ENCODE measurements at places on chromosomes 5 and 9.

GRCh38 chr9:35729700-35730485 is 2.1 kb downstream of the TLN1 start:
- DNase-seq: no peak

DNA sequence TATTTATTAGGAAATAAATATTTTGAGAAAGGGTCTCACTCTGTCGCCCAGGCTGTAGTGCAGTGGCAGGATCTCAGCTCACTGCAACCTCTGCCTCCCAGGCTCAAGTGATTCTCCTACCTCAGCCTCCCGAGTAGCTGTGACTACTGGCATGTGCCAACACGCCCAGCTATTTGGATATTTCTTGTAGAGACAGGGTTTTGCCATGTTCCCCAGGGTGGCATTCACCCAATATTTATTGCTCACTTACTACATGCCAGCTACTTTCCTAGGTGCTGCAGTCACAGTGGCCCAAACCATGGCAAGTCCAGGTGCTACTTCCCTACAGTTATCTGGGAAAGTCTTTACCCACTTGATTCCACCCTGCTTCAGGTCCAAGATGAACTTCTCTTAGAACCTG is 8.3 kb upstream of the MED7 start:
- no peak for DNase-seq

DNA sequence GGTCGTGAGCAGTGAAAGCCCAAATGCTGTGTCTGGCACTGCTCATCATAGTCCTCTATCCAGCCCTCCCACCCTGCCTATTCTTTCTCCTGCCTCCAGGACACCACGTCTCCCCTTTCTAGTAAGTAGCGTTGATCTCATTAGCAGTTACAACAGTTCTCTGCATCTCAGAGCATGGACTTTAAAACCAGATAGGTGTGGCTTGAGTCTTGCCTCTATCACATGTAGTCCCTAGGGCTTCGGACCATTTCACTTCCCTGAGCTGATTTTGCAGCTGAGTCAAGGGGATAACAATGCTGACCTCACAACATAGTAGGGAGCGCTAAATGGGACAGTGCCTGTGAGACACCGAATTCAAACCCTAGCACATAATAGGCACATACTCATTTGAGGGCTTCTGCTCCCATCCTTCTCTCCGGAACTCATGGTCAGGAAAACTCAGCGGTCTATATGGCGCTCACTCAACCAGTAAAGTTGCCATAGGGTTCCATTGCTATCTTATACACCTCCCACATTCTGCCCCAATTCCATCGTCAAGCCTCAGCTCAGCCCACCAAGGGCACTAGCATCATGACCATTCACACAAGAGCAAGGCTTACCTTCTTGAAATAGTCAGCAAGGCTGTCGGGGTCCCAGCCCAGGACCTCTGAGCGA is 515 bp downstream of the LCP2 start:
- no peak for DNase-seq

GRCh38 chr5:1506242-1507013 is 17.3 kb downstream of the LPCAT1 start:
- DNase-seq: no peak

DNA sequence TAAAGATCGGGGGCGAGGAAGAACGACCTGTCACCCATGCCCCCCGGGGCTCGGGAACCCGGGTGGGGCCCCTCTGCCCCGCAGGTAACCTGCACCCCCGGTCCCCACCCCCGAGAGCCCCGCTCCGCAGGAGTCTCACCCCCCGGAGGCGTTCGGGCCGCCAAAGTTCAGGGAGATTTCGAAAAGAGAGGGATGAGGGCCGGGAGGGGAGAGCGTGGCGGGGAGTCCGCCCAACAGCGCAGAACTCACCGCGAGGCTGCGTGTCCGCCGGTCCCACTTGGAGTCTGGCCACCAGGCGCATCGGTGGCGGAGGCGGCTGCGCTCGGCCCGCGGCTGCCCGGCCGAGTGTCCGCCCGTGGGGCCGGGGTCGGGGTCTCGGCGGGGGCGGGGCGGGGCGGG is at the start of gene PHF19:
Gene PHF19 (minus strand): TSS at position 347 of the 399 bp plus-strand sequence. CDS start 2,447 bp downstream, outside the sequence.
- DNase-seq: no peak

- no peak for DNase-seq
These were observed 154.3 kb downstream of the GABRG2 start for GRCh38 chr5:162221910-162222309.

DNA sequence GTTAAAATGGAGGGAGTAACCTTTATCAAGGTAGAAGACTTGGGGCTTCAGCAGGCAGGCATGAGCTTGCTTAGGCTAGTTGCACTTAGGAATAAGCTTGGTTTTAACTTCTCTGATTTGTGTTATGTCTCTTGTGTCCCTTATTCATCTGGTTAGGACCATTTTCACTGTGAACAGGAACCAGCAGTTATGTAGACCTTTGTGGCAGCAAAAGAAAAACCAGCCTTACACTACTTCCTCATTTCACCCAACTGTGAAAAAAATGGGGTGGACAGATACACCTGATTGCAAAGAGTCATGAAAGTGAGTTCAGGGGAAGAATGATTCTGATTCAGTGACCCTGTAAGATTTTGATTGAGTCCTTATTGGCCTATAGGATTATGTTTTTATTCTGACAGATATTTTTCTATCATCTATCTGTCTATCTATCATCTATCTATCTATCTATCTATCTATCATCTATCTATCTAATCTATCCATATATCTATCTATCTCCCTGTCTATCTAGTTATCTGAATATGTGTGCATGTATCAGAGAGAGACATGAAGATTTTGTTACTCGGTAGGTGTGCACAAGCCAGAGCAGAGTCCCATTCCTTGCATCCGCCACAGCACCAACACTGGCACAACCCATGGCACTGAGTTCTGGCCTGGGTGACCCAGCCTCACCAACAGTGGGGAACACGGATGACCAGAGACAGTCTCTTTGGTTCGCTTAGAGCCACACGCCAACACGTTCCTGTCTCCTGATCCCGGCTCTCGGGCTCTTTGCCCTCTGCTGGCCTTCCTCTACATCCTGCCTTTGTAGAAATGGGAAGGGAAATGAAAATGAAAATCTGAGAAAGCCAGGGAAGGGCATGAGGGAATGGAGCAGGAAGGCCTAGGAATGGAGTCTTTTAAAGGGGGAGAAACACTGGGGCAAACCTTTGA is 1.3 kb upstream of the ZNF366 start:
- no peak for DNase-seq
